NT2/D1 (cell line): ENCODE measurements at places on chromosomes 11 and 22.

DNA sequence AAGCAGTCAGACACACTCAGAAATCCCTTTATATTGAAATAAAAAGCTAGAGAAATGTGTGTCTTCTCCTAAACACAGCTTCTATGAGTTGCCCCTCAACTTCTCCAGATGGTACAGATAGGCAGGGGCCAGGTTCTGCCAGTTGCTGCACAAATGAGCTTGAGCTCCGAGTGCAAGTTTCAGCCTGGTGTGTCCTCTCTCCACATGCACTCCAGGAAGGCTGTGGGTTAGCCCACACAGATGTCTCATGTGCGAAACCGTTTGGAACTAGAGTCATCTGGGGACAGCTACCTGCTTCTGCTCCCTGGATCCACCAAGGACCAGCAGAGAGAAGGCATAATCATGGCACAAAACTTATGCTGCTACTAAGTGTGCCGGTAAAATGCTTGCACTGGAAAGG, 812.6 kb downstream of the OPCML start:
- no peak for DNase-seq

DNA sequence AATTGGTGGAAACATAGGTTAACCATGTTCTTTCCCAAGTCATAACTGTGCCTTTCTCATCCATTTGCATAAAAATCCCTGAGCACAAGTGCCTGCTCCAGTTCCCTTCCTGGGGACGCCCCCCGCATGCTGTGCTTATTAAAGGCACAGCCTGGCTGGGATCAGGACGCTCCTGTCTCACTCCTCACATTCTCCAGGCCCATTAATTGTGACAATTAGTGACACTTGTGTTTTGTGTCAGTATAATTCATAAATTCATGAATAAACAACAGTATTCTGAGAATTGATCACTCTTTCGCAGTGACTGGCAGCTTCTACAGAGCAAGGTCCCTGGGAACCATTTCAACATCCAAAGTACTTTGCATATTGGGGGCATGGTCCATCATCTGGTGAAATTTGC, 1354.4 kb downstream of the TBC1D22A start:
- DNase-seq = no peak

DNA sequence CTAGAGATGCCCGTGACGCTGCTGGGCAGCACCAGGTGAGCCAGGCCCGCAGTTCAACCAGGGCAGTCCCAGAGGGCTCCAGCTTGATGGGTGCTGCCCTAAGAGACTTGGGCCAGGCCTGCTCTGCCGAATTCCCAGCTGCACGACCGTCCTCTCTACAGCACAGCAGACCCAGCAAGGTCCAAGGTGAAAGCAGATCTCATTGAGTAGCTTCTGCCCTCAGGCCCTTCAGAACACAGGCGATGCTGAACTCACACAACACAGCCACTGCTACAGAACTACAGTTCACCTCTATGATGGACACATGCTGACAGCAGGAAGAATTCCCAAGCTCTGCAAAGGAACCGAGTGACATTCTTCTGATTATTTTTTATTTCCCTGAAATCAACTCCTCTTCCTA, 81.6 kb downstream of the MICAL3 start:
- no peak for DNase-seq

DNA sequence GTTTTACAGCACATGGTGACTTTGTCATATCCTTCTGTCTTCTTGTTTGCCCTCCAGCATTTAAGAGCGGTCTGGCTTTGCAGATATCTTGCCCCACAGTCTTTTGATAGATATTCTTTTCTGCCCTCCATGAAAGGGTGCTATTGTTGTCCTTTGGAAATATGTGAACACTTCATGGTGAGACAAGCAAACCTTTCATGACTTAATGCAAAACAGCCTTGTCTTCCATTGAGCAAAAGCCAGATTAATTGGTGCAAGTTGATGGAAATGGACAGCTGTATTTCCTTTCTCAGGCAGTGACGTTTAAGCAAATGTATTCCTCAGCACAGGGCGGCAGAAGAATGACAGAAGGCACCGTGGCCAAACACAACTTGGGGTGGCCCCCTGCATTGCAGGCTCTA, 4.4 kb downstream of the DCPS start:
- DNase-seq = no peak

GRCh38 chr22:18085188-18085587, 7.4 kb downstream of the PEX26 start:
- no peak for DNase-seq

DNA sequence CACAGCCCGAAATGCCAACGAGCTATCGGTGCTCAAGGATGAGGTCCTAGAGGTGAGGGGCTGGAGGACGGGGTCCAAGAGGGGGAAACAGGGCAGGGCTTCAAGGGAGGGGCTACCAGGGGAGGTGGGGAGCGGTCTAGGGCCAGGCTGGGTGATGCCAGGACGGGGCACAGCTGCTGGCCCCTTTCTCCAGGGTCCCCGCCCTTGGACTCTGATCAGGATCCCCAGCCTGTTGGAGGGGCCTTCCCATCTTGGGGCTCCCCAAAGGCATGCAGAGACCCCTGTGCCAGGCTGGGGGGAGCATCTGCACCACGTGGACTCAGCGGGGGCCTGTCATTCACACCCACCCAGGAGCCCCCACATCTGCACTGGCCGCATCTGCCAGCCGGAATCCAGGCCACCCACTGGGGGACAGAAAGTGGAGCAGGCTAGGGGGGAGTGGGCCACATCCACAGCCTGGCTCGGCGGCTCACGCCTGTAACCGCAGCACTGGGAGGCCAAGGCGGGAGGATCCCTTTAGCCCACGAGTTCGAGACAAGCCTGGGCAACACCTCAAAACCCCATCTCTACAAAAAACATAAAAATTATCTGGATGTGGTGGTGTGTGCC, 18.9 kb downstream of the EPS8L2 start:
- no peak for DNase-seq

DNA sequence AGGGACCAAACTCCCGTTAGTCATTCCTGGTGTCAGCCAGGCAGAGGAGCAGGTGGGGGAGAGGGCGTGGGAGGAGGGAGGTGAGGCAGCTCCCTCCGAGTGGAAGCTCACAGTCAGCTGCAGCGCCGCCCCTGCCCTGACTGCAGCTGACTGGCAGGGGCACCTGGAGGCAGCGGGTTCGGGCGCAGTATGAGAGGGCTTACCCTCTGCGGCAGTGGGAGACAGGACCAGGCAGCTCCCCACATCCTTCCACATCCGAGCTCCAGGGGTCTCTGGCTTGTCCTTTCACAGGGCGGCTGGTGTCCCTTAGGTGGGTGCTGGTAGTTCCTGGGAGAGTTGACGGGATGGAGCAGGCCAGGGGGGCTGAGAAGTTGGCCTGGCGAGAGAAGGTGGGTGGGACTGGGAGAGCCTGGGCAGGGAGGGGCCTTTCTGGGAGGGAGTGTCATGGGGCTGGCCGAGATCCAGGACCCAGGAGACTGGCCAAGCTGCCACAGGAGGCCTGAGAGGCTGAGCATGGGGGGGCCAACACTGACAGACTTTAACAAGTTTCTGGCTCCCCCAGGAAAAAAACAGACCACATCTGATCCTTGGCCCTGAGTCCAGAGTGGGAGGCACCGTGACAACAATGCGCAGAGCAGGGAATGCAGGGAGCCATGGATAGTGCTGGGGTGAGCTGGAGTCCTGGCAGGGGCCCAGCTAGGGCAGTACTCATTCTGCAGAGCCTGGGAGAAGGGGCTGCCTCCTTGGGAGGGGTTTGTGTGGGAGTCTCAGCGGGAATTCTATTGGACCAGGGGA, 4.9 kb downstream of the ADORA2A start:
- no peak for DNase-seq

- no peak for DNase-seq
Observed at GRCh38 chr22:47307822-47308221, 545.4 kb downstream of the TBC1D22A start.

DNA sequence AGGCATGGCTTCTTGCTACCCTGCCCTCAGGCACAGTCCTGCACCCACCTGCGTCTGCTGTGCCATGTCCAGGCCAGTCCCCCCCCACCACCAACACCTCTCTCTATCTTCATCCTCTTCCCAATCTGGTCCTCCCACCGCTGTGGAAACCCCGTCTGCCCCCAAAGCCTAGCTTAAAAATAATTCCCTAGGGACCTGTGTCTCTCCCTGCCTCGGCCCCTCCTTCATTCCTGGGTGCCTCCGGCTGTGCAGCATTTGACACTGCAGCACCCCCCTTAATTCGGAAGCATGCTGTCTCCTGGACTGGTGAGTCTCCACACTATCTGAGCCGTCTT, 2.5 kb upstream of the ASCL2 start:
- no peak for DNase-seq

DNA sequence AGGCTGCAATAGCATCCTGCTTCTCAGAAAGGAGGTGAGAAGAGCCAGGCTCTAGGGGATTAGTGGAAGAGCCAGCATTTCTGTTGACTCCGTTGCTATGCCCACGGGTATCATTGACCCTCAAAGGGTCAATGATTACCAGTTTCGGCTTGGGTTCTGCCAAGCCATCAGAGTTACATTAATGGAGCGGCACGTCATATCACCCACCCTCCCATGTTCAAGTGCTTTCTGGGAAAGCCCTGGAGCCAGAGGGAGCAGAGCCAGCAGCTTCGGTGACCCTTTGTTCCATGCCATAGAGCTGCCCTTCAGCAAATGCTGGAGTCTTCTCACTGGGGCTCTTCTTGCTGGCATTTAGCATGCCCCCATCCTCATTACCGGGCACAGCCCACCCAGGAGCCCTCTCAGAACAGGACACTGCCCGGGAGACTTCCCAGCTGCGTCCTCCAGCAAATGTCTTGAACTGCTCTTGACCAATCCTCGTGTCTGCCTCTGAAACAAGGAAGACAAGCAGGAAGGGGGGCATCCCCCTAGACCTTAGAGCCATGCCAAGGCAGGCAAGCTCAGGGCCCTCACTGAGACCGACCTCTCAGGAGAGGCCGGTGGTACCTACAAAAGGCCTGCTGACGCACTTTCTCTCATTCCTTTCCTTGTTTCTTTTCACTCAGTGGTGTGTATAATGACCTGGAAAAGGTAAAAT, 14.6 kb downstream of the KCNJ1 start:
- no peak for DNase-seq

DNA sequence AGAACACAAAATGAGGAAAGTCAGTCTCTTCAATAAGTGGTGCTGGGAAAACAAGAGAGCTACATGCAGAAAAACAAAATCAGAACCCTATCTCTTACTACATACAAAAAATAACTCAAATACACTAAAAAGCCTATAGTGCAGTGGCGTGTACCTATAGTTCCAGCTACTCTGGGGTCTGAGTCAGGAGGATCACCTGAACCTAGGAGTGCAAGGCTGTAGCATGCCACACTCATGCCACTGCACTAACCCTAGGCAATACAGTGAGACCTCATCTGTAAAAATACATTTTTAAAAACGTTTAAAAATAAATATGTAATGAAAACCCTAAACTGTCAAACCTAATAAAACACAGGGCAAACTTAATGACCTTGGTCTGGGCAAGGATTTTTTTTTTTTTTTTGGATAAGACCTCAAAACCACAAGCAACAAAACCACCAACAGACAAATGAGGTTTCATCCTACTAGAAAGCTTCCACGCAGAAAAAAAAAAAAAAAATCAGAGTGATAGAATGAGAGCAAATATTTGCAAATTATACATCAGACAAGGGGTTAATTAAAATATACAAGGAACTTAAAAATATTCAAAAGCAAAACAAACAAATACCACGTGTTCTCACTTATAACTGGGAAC, 35.2 kb downstream of the XKR3 start:
- no peak for DNase-seq

DNA sequence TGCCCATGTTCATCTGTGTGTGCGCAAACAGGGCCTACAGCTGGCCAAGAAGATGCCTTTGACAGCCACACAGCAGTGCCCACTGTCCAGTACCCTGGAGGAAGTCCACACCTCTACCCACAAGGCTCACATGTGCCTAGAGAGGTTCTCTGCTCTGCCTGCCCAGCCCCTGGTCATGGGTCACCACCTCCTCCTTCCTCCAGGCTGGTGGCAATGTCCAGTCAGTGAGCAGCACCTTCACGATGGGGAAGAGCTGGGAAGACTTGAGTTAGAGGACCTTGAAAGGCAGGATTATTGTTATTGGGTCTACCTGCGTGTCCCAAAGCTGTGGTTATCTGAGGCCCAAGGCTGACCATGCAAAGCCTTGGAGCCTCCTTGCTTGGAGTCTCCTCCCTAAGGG, 28.4 kb upstream of the TTC12 start:
- no peak for DNase-seq
